Natural killer cell (primary cell): ENCODE measurements at places on chromosomes 6 and 20. TPM values are rescaled to one million over a fixed set of nuclear protein-coding genes. Genes with fewer than 3 reads are reported as not detected.

DNA sequence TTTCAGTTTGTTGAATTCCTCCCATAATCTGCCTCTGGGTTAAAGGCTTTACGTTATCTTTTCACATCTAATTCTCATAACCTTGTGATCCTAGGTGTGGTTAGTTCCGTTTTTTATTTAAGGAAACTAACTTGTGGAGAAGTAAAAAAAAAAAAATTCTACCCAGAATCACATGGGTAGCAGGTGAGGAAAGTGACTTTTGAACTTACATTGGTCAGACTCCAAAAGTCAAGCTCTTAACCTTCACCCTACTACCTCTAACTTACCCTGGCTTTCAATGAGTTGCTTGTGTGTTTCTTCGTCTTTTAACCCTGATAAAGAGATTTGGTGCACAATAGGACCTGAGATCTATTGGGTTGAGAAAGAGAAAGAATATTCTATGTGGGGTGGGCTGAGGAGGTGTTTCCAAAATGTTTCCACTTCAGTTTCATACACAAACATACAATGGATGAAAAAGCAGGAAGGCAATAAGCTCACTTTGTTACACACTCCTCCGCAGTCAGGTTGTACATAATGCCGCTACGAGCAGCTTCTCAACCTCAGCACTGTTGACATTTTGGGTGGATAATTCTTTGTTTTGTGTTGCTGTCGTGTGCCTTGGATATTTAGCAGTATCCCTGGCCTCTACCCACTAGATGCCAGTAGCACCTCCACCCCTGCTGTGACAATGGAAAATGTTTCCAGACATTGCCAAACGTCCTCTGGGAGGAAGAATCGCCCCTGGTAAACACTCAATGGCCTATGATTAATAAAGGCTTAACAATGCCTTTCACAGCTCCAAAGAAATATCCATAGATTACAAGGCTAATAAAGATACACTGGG, 193.0 kb upstream of the ZNF217 start:
- H3K27me3 ChIP-seq = no peaks in the 10 kb centered on the region
- no peaks in the 10 kb centered on the region for H3K36me3 ChIP-seq
- H3K27ac ChIP-seq = no peak overlapping the region
- no peaks in the 10 kb centered on the region for H3K4me1 ChIP-seq
- DNase-seq = no peak
- H3K4me3 ChIP-seq = no peak overlapping the region

Gene MCHR2
- not detected for total RNA-seq

Gene MUCL3
- not detected for total RNA-seq

- no peak overlapping the region for H3K4me3 ChIP-seq
- H3K27me3 ChIP-seq = no peaks in the 10 kb centered on the region
- H3K27ac ChIP-seq = no peak overlapping the region
- no peaks in the 10 kb centered on the region for H3K36me3 ChIP-seq
Observed at GRCh38 chr6:161890133-161890831, 616.4 kb upstream of the AGPAT4 start.

Gene HRH3
- not detected for total RNA-seq

GRCh38 chr20:47960769-47961541, 175.7 kb upstream of the SULF2 start:
- no peaks in the 10 kb centered on the region for H3K4me1 ChIP-seq
- no peaks in the 10 kb centered on the region for H3K36me3 ChIP-seq
- no peak overlapping the region for H3K4me3 ChIP-seq
- H3K27ac ChIP-seq = no peak overlapping the region
- DNase-seq = no peak

- no peak overlapping the region for H3K27ac ChIP-seq
- H3K4me3 ChIP-seq = no peak overlapping the region
- H3K4me1 ChIP-seq = peaks cover 12% of the 10 kb centered on the region
- peaks cover 17% of the 10 kb centered on the region for H3K27me3 ChIP-seq
- no peaks in the 10 kb centered on the region for H3K36me3 ChIP-seq
Observed at GRCh38 chr20:9517297-9518162, 3.1 kb downstream of the LAMP5 start.

Gene IL17F
- not detected for total RNA-seq

Gene BHLHE23
- total RNA-seq = not detected

DNA sequence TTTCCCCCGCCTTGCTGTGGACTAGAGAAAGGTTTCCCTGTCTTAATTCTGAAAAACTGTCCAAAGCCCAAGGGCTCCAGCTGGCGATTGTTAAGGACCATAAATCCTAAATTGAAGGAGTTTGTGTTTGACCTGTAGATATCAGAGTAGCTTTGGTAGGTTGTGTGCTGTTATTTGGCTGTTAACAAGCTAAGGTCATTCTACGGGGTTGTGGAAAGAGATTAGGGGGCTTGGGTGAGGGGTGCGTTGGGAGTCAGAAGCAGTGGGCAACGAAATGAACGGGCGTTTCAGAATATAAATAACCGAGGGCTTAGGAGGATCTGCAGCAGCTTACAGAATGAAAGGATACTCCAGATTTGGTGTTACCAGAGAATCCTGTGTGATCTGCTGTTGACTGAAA, 32.6 kb upstream of the BTN3A2 start:
- peaks cover 59% of the 10 kb centered on the region for H3K27me3 ChIP-seq
- no peak for DNase-seq
- H3K4me3 ChIP-seq = no peak overlapping the region
- peaks cover 27% of the 10 kb centered on the region for H3K4me1 ChIP-seq
- no peak overlapping the region for H3K27ac ChIP-seq

Gene MLN
- not detected for total RNA-seq

Gene PLN
- total RNA-seq = not detected

DNA sequence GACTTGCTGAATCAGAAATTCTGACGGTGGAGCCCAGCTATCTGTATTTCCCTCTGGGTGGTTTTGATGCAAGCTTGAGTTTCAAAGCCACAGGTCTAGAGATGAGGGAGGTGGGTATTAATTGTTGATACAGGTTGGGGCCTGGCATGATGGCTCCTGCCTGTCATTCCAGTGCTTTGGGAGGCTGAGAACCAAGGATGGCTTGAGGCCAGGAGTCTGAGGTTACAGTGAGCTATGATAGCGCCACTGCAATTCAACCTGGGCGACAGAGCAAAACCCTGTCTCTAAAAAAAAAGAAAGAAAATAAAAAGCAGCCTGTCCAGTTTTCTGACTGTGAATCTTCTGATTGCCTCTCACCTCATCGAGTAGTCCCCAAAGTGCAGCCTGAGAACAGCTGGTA, 184.8 kb upstream of the SASH1 start:
- DNase-seq = no peak
- H3K27ac ChIP-seq = no peak overlapping the region
- H3K36me3 ChIP-seq = no peaks in the 10 kb centered on the region

GRCh38 chr6:147486683-147487082, 21.8 kb upstream of the SAMD5 start:
- no peaks in the 10 kb centered on the region for H3K36me3 ChIP-seq
- no peak for DNase-seq
- no peak overlapping the region for H3K4me3 ChIP-seq
- no peaks in the 10 kb centered on the region for H3K4me1 ChIP-seq

GRCh38 chr6:112266331-112266730, 12.0 kb upstream of the LAMA4 start:
- no peaks in the 10 kb centered on the region for H3K36me3 ChIP-seq
- H3K27ac ChIP-seq = no peak overlapping the region
- DNase-seq = no peak
- no peak overlapping the region for H3K4me3 ChIP-seq
- peaks cover 10% of the 10 kb centered on the region for H3K27me3 ChIP-seq

GRCh38 chr6:23114812-23115504, 545.6 kb downstream of the HDGFL1 start:
- H3K36me3 ChIP-seq = no peaks in the 10 kb centered on the region
- no peaks in the 10 kb centered on the region for H3K27me3 ChIP-seq
- no peak overlapping the region for H3K27ac ChIP-seq

Gene IER3
- 39.7 TPM for total RNA-seq

DNA sequence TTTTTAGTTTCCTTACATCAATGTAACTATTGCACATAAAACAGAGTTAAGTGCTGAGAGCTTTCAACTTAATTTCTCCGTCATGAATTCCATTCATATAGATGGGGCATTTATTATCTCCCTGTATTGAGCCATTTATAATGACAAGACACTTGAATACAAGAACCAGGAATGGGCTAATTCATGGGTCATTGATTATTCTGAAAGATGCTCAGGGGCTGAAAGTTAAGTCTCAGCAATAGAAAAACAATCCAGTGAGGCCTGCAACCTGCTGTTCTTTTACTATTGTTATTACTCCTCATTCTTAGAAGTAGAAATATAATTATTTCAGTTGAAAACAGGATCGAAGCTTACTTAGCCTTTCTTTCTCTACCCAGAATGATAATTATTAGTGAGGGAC, 307.7 kb downstream of the MMUT start:
- H3K27me3 ChIP-seq = no peaks in the 10 kb centered on the region
- DNase-seq = no peak

GRCh38 chr20:1273366-1273765, 7.3 kb downstream of the SNPH start:
- no peaks in the 10 kb centered on the region for H3K36me3 ChIP-seq
- no peak for DNase-seq
- no peaks in the 10 kb centered on the region for H3K4me1 ChIP-seq
- H3K4me3 ChIP-seq = no peak overlapping the region

DNA sequence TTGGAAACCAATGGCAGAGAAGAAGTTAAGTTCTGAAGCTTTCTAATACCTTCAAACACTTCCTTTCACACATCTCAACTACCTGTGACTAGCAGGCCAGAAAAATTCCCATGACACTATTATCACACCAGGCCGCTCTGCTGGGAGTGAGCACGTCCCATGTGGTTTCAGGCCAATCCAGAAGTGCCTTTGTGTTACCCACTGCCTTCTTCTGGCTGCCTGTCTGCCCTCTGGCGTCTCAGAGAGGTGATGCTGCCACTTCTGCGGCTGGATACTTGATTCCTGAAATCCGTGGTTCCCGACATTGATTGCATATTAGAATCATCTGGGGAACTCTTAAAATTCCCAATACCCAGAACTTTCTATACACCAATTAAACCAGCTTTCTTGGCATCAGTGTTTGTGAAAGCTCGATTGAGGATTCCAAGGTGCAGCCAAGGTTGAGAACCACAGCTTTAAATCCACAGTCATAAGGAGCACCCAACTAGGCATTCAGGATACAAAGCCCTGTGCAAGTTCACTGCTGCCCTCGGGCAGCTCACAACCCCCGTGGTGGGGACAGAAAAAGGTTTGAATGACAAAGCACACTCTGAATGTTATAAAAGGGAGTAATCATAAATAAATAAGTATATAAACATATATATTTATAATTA, 65.6 kb downstream of the STMND1 start:
- DNase-seq = no peak
- H3K4me3 ChIP-seq = no peak overlapping the region
- H3K36me3 ChIP-seq = no peaks in the 10 kb centered on the region
- H3K27me3 ChIP-seq = no peaks in the 10 kb centered on the region
- H3K27ac ChIP-seq = no peak overlapping the region

DNA sequence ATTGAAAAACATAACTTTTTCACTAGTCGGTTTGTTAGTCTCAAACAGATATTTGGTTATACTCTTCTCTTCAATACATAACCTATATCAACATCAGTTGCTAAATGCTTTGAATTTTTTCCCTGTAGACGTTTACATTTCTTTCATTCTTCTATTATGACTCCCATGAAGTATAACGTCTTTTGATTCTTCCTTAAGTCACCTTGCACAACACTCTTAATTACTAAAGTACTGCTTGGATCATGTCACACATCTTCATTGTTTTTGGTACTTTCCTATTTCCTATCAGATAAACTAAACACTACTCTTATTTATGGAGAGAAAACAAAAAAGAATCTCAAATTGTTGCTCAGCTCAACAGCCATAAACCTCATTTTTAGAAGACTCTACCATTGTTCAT, 23.0 kb upstream of the BMP5 start:
- DNase-seq = no peak
- no peak overlapping the region for H3K27ac ChIP-seq
- no peaks in the 10 kb centered on the region for H3K36me3 ChIP-seq

Gene SIRPB1
- 2.6 TPM for total RNA-seq
